Glutamatergic neuron (in vitro differentiated cells): ENCODE measurements at places on chromosomes 3 and 15.

DNA sequence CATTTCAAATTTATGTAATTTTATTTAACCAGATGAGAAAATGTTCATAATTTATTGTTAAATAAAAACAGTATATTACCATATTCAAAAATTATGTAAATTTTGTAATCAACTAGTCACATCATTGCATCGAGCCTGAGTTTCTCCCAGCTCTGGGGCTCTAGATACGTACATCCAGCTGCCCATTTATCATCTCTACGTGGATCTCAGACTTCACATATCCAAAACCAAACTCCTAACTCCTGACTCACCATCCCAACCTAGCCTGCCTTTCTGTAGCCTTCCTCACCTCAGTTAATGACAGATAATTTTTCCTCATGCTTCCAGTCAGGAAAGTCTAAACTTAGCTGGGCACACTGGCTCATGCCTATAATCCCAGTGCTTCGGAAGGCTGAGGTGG, 194.8 kb downstream of the SSR3 start:
- no peak overlapping the region for H3K4me3 ChIP-seq
- no peak for DNase-seq
- H3K27me3 ChIP-seq: no peaks in the 10 kb centered on the region
- no peaks in the 10 kb centered on the region for H3K36me3 ChIP-seq
- peaks cover 7% of the 10 kb centered on the region for H3K4me1 ChIP-seq

DNA sequence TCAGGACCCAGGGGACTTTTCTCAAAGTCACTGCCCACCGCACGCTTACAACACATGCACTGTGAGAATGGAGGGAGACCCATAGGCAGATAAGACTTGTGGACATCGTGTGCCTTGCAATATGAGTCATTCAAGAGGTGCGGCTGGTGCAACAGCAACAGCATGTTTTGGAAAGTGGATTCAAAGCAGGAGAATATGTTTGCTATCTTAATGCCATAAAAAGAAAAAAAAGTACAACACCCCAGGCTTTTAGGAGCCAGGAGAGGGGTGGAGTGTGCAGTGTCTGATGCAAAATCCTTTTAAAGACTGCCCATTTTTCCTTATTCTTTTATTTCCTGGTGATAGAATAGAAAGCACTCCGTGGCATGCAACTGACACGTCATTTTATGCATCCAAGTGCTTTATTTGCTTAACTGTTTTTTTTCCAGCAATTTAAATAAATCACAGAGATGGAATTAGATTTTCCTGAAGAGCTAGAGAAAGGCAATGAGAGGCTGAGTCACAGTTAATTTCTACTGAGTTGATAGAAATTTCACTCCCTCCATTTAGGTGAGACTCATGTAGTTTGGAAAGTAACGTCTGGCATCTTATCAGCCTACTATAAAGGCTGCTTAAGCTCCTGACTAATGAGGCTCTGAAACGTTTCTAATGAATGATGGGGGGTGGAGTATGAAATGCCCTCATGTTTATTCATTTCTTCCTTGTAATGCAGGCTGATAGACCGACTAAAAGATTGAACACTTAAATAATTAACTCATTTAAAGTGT, 96.4 kb downstream of the NSUN3 start:
- no peaks in the 10 kb centered on the region for H3K36me3 ChIP-seq
- peaks cover 2% of the 10 kb centered on the region for H3K27me3 ChIP-seq
- H3K4me3 ChIP-seq: no peak overlapping the region
- peak overlapping the region; percentile 13 for H3K27ac ChIP-seq
- DNase-seq: no peak

GRCh38 chr3:172713316-172713715, 2.4 kb upstream of the NCEH1 start:
- H3K27me3 ChIP-seq: no peaks in the 10 kb centered on the region
- no peak for DNase-seq
- no peak overlapping the region for H3K4me3 ChIP-seq
- no peaks in the 10 kb centered on the region for H3K4me1 ChIP-seq

DNA sequence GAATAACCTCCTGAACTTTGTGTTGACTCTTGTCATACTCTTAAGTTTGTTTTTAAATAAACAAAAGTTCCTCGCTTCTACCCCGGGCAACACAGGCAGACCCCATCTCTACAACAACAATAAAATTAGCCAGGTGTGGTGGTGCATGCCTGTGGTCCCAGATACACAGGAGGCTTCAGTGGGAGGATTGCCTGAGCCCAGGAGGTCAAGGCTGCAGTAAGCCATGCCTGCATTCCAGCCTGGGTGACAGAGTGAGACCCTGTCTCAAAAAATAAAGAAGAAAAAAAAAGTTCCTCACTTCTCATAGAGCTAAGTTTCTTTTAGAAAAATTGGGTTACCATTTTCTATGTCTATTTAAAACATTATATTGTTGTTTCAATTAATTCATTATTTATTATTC, 29.2 kb downstream of the HDGFL3 start:
- H3K4me1 ChIP-seq: peaks cover 13% of the 10 kb centered on the region
- H3K27me3 ChIP-seq: no peaks in the 10 kb centered on the region
- no peaks in the 10 kb centered on the region for H3K36me3 ChIP-seq

DNA sequence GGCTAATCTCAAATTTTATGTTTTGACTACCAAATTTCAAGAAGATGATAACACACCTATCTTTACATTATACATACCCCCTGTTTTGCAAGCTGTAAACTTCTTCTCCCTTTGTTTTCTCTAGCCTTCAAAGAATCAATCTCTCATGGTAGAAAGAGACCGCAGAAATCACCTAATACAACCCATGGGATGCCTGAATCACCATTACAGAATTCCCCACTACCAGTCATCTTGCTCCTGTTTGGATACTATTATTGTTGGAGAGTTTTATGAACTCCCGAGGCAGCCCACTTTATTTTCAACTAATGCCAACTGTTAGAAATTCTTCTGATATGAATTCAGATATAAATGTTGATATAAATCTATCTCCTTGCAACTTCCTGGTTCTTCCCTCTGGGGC, 110.9 kb downstream of the FRMD5 start:
- no peak overlapping the region for H3K4me3 ChIP-seq
- DNase-seq: no peak
- peak overlapping the region; percentile 56 for H3K27ac ChIP-seq
- no peaks in the 10 kb centered on the region for H3K36me3 ChIP-seq

DNA sequence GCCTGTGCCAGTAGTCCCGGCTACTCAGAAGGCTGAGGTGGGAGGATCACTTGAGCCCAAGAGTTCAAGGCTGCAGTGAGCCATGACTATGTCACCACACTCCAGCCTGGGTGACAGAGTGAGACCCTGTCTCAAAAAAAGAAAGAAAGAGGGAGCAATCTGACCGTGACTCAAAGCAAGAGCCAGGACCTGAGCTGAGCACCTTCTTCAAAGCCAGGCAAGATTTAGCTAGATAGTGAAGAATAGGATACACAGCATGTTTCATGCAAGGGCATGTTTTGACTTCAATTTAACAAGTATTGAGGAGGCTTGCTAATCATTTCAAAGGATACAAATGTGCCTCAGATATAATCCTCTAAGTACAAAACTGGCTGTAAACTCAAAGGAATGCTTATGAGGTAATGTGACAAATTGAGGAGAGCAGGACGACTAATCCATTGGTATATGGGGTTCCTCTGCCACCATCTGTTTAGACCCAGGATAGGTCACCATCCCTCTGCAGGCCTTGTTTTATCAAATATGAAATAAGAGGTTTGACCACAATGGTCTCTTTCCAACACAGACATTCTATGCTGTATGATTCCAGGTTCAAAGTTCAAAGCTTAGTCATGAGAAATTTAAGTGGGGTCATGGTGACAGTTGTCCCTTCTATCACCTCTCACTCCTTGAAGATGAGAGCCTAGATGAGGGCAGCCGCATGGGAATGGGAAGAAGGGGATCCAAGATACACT, 33.2 kb downstream of the RAB27A start:
- H3K36me3 ChIP-seq: no peaks in the 10 kb centered on the region
- H3K27me3 ChIP-seq: no peaks in the 10 kb centered on the region
- H3K4me3 ChIP-seq: no peak overlapping the region
- DNase-seq: no peak
- no peak overlapping the region for H3K27ac ChIP-seq

GRCh38 chr3:156109989-156110388, 10.4 kb upstream of the KCNAB1 start:
- H3K4me1 ChIP-seq: peaks cover 9% of the 10 kb centered on the region
- DNase-seq: no peak
- H3K27ac ChIP-seq: no peak overlapping the region

GRCh38 chr3:143731776-143732175, 116.5 kb downstream of the SLC9A9 start:
- peaks cover 18% of the 10 kb centered on the region for H3K4me1 ChIP-seq
- H3K27ac ChIP-seq: peak overlapping the region; percentile 31
- DNase-seq: no peak
- H3K36me3 ChIP-seq: peaks cover 13% of the 10 kb centered on the region
- peaks cover 4% of the 10 kb centered on the region for H3K27me3 ChIP-seq
- H3K4me3 ChIP-seq: no peak overlapping the region
